ENCODE measurements at places on chromosomes 2 and 18.

DNA sequence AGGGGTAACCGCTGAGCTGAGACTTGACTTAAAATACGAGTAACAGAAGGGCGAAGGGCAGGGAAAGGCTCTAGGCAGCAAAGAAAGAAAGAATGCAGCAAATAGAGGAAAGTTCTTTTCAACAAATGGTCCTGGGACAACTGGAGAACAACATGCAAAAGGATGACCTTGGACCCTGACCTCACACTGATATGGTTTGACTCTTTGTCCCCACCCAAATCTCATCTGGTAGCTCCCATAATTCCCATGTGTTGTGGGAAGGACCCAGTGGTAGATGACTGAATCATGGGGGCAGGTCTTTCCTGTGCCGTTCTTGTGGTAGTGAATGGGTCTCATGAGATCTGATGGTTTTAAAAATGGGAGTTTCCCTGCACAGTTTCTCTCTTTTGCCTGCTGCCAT is 33.9 kb downstream of the ST3GAL5 start:
- no peak for DNase-seq

- no peak for DNase-seq
Measured at GRCh38 chr2:43212931-43213330, 13.5 kb downstream of the ZFP36L2 start.

DNA sequence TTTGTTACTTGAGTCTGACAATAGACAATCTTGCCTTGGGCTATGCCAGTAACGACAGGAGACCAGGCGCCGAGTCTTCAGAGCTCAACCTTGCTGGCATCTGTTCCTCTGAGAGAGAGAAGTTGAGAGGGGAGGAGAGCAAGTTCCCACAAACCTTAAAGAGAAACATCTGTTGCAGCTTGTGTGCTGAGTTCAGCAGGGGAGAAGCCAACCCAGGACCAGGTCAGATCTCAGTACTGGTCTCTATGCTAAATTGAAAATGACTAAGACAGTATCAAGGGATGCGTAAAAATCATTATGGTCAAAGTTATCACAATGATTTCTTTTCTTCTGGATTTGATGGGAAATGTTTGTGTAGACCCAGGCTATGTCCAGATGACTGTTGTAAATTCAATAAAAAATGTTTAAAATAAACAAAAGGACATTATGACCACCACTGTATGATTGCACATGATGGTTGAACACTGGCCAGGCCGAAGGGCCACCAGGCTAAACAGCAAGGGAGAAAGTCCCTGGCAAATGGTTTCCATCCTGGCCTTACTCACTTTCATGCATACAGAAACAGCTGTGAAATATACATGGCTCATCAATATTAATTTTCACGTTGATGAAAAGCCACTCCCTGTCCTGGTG is 100.3 kb upstream of the PMAIP1 start:
- DNase-seq = no peak

DNA sequence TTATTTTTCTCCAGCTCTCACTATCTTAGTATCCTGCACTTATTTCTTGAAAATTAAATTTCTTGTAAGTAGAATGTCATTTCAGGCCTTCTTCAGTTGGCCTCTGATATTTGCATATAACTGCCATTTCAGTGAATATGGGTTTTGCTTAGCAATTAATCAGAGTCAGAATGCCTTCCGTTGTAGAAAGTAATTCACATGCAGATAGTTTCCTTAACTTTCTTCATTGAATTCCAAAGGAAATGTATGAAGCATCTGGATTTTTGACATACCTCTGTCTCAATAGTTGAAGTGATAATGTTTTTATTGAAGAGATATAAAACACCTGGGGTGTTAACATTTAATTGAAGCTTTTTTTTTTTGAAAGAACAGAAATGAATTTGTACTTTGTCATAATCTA is 914.1 kb upstream of the NXPH2 start:
- DNase-seq = no peak

DNA sequence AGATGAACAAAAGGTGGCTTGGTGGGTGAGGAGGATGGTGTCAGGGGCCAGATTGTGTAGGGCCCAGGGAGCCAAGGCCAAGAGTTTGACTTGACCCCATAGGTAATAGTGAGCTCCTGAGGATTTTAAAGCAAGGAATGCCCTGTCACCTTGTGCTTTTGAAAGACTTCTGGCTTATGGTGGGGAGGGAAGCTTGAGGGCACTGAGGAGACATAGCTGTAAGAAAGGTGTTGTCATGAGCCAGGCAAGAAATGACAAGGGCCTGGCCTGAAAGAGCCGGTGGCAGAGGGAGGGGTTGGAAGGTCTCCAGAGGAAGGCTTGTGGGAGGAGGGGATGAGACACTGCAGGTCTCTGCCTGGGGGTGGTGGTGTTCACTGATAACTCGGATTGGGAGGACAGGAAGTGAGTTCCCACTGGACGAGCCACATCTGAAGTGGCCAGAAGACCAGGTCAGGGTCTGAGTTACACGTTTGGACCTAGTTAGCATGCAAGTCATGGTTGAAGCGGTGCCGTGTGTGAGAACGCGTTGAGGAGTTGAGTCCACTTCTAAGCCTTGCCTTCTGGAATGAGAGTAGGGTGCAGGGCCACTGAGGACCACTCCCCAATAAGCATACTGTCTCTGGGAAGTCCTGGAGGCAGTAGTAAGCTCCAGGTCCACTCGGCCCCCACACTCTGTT is 64.3 kb downstream of the TET3 start:
- DNase-seq = no peak

- peak; percentile 69 for DNase-seq
Measured at GRCh38 chr2:240248721-240249422, 108.4 kb upstream of the OTOS start.

DNA sequence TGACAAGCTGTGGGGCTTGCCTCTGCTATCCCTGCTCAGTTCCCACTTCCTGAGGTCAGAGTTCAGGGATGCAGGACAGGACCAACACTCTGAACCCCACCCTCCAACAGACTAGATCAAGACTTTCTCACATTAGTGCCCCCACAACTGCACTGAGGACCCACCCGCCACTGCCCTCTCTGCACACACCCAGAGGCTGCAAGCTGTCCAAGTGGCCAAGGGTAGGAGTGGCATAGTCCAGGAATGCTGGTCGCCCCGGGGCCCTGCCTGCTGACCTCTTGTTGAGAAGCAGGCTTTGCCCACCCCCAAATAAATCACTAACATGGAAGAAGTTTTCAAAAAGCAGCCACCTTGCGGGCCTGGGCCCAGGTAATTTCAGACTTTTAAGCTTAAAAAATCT is 5.5 kb upstream of the KIF1A start:
- peak; percentile 58 for DNase-seq

GRCh38 chr2:219308142-219309101 is 779 bp downstream of the PTPRN start:
- no peak for DNase-seq

Data from coronary artery (tissue), 2 donors.